ENCODE measurements at places on chromosomes 2 and 18.
A peak's percentile ranks its signal among the peaks of the same experiment; 100 is the strongest.

GRCh38 chr18:58230438-58231179 is 186.6 kb downstream of the NEDD4L start:
- DNase-seq, result no peak

- no peak for DNase-seq
These were observed 826 bp downstream of the KCNE4 start for GRCh38 chr2:223052548-223053483.

DNA sequence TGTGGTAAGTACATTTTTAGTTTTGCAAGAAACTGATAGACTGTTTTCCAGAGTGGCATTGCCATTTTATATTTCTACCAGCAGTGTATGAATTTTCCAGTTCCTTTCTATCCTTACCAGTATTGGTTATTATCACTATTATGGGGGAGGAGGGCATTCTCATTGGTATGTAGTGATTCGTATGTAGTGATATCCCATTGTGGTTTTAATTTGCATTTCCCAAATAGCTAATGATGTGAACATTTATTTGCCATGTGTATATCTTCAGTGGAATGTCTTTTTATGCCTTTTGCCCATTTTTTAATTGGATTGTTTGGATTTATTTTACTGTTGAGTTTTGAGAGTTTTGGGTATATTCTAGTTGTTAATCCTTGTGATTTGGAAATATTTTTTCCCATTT is 16.9 kb downstream of the EIF5B start:
- DNase-seq, result no peak

DNA sequence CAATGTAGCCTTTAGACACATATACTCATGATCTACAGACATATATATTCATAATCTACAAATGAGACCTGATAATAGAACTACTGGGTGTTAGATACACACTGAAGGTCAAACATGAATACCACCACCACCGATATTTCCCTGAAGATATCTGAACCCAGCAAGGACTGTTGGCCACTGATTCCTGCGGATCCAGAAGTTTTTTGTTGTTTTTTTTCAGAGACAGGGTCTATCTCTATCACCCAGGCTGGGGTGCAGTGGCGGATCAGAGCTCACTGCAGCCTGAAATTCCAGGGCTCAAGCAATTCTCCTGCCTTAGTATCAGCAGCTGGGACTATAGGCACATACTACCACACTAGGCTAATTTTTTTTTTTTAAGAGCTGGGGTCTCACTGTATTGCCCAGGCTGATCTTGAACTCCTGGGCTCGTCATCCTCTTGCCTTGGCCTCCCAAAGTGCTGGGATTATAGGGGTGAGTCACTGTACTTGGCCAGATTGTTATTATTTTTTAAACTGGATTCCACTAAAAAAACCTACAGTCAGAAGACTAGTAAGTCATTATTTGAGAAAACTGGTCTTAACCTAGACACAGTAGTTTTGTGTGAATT is 1.8 kb downstream of the METTL5 start:
- DNase-seq, result no peak

DNA sequence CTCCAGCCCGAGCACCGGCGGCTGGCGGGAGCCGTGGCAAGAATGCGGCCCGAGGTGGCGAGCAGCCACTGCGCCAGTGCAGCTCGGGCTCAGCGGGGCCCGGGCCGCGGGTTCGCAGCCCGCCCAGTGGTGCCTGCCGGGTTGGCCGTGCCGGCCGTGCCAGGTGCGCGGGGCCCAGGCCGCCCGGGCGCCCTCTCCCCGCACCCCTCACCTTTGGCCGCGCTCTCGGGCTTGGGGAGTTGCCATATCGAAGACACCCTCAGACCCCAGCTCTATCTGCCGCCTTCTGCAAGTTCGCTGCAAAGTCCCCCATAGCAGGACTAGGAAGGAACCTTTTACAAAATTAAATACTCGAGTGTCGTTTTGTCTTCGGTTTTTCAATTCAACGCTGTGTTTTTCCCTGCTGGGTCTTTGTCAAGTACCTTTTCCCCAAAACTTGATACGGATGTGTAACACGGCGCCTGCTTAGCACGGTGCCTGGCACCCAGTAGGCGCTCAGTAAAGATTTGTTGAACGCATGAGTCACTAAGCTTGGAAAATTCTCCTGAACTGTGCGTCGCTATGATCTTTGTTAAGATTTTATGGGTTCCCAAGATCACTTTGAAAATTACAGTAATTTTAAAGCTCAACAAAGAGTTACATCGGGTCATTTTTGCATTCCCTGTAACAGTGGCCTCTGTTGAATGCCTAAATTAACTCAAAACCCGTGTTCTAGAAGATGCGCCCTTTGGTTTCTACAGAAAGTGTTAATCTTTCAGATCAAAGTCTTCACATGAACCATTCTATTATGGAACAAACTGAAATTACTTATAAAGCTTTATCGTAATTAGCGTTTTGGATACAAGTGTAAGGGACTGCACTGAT is 750 bp downstream of the STRADB start:
- DNase-seq, result peak; percentile 54

GRCh38 chr18:75723521-75724340 is 296.2 kb upstream of the SMIM21 start:
- DNase-seq, result no peak

DNA sequence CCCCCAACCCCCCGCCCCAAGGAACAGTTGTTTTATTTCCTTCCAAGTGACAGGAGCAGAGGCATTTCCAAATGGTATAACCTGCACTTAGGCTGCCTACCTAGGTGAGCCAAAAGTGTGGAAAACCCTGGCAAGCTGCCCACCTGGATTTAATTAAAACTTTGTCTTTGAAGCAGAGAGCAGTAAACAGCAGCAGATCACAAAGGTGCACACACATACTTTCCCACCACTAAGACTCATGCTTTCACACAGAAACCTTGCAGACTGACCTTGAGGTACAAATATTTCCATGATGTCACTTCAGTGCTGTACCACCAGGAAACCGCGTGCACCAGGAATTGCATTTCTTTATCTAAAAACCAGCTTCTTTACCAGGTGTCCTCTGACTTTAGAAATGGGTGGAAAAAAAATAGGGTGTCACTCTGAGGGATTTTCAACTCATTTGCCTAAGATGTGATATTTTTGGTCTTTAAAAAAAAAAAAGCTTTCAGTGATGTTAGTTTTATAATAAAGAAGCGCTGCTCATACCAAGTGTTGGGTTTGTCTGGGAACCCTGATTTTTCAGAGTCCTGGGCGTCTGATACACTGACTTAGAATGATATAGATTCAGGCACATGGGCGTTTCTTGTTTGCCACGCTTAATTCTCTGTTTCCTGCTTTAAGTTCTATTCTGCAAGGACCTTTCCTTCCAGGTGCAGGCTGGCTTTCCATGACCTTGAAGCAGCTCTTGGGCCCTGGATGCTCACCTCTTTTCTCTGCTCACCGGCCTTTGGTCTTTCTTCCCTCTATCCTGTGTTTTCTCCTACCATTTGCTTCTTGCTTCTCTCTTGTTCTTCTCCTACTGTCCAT is 70.7 kb upstream of the BCL2L11 start:
- DNase-seq, result no peak

GRCh38 chr18:8322486-8322885 is 286.8 kb upstream of the RAB12 start:
- DNase-seq, result no peak

DNA sequence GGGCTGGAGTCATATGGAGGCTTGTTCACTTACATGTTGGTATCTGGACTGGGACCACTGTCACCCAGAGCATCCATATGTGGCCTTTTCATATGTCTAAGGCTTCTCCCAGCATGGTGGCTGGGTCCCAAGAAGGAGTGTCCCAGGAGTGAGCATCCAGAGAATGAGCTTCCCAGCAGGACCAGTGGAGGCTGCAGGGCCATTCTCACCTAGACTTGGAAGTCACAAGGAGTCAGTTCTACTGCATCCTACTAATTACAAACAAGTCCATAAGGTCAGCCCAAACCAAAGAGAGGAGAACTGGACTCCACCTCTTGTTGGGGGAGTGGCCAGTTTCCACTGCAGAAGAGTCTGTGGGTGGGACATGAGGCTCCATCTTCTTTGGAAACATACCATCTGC is 5.1 kb upstream of the TEX51 start:
- DNase-seq, result no peak

- peak; percentile 24 for DNase-seq
These were observed 857 bp downstream of the DYM start for GRCh38 chr18:49459404-49460171.

GRCh38 chr2:179572544-179572943 is 288.9 kb downstream of the ZNF385B start:
- no peak for DNase-seq

DNA sequence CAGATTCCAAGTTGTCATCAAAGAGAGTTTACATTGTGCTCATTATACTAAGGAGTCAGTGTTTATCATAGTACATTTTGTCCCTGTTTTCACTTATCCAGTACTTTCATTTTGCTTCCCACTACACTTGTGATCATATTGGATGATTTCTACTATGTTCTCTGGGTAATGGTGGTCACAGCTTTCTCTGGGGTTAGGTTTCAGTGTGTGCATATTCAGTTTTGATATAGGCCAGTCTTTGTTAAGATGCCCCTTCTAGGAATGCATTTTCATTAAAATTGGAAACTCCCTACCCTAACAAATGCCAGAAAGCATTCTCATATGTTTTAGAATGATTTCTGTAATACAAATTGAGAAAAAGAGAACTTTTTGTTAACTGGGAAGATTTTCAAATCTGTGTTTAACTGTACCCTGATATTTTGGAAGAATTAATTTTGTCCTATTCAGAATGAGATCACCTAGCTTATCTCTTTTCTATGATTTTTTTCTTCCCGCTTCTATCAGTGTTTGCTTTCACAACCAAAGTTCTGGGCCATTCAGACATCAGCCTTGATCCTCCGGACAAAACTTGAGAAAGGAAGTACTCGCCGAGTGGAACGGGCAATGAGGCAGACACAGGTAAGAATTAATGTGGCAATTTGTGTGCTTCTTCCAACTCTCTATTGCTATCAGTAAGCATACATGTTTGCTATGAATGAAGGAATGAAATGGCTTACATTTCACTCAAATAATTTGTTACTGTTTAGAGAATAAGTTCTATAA is 74.6 kb downstream of the TTC27 start:
- no peak for DNase-seq

GRCh38 chr2:33528441-33528950 is 52.0 kb downstream of the RASGRP3 start:
- DNase-seq, result no peak

DNA sequence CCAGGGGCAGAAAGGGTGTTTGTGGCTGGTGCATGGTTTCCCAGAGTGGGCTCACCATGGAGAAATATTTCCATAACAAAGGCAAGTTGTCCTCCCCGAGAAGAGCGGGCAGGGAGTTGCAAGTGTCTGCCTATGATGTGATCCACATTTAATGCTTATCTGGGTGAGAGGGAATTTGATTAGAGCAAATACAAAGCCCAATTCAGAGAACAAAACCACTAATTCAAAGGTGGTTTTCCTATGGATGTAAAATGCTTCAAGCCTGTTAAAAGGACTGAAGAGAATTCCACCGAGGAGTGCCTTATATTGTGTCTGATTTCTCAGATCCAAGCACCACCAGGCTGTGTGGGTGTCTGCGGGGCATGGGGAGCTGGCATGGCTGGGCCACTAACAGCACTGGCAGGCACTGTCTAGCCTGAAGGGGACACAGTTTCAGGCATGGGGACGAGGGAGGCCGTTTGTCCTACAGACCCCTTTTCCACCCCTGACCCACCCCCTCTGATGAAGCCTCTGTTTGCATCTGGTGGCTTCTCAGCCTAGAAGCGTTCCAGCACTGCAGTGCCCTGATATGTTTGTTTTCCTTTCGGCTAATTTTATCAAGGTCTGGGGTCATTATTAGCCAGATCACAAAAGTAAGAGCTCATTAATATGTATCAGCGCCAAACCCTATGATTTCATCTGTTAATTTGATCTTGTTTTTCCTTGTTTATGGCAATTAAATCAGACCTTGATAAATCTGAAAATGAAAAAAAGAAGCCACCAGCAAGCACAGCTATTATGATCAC is 357.3 kb downstream of the HRH4 start:
- peak; percentile 40 for DNase-seq

GRCh38 chr2:186440506-186440905 is 45.6 kb upstream of the ZC3H15 start:
- no peak for DNase-seq

DNA sequence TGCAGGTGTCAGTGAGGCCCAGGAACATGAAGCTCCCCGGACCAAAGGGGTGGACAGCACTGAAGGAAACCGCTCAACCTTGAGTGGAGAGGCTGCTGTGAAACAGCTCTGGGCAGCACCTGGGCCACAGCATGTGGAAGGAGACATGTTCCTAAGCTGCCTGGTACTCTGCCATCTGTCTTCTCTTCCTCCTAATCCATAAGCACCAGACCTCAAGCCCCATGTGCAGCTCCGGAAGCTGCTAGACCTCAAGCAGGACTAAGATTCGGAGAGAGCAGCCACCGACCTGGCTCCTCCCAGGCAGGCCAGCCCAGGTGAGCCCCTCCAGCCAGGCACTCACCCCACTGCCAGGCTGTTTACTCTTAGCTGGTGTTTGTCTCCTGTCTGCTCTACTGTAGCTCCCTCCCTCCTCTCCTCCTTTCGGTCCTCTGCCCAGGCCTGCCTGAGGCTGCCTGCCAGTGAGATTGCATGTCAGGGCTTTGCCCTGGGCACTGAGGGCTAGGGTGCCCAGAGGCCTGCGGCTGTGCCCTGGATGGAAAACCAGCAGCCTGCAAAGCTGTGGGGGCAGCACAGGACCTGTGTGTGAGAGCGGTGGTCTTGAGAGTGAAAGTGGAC is 53.7 kb downstream of the BCL11A start:
- no peak for DNase-seq

GRCh38 chr2:168328421-168328820 is 81.0 kb upstream of the STK39 start:
- no peak for DNase-seq

- DNase-seq, result no peak
These were observed 12.9 kb upstream of the TEX51 start for GRCh38 chr2:126885751-126886210.

GRCh38 chr18:12248926-12249720 is 5.0 kb upstream of the CIDEA start:
- no peak for DNase-seq

- DNase-seq, result no peak
These were observed 67.0 kb downstream of the SOCS6 start for GRCh38 chr18:70355620-70356385.

DNA sequence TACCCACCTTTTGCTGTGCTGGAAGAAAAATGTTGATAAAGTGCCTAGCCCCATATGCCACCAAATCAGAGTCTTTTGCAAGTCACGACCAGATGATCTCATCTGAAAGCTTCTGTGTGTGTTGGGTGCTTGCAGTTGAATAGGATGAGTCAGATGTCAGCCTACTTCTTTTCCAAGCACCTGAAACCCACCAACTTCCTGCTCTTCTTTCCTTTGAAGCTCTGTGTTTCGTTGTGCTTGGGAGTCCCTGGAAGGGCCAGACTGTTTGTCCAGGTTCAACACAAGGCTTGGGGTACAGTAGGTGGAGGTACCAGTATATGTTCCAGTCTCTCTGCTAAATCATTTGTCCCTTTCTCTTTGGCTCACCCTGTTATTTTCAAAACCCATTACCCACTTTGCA is 36.8 kb upstream of the LCLAT1 start:
- DNase-seq, result no peak

All from cerebellum (tissue), 4 donors.